ENCODE measurements at places on chromosomes 3 and 15.

DNA sequence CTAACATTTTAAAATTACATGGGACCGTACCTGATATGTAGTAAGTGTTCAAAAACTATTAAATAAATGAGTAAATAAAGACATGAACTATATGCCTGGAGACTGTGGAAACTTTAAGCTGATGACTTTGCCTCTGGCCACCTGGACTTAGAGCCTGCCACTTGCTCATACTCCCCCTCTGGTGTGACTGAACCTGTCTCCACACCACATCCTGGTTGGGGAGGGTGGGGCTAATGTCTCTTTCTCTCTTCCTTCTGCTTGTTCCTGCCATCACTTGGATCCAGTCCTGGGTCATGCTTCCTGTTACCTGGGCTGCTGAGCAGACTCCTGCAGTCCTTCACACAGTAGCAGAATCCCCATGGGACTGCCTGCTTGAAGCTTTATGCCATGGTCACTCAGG lies 8.2 kb upstream of the TMEM158 start:
- DNase-seq, result no peak

DNA sequence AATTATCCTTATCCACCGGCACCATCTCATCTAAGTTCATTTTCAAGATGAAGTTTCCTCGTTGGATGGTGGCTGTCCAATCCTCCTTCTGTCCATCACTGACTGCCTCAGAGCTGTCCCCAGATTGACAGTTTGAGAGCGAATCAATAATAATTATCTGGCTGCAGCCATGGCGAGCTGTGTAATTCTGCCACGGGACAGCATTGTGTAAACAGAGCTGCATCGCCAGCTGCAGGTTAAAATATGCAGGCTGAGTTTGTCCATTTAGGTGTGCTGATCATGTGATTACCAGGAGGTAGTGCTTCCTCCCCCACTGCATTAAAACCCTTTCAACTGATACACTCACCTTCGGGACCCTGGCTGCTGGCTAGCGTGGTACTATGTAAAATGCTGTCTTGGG lies 461.9 kb upstream of the ONECUT1 start:
- no peak for DNase-seq

DNA sequence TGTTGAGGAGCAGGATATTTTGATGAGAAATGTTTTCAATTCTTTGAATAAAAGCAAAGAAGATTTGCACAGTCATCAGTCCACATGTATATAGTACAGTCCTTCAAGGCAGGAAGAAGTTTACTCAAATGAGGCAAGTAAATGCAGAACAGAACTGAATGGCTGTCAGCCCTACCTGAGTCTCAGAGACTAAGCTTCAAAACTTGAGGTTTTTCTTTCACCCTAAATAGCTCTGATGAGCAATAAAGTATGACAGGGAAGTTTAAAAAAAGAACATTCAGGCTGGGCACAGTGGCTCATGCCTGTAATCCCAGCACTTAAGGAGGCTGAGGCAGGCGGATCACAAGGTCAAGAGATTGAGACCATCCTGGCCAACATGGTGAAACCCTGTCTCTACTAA lies 232.5 kb downstream of the SUCLG2 start:
- no peak for DNase-seq

DNA sequence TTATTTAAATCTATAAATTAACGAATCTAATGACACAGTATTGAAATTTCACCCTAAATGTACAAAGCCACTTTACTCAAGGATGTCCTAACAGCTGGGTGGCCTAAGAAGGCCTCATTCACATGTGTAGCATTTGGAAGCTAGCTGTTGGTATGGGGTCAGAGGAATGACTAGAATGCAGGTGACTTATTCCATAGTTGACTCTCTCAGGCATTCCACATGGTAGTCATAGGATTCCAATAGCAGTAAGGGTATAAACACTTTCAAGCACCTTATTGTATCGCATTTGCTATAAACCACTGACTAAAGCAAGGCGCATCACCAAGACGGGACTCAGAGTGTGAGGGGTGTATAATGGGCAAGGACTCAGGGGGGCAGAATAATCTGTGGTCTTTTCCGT lies 294.8 kb upstream of the EPHA3 start:
- DNase-seq, result no peak

DNA sequence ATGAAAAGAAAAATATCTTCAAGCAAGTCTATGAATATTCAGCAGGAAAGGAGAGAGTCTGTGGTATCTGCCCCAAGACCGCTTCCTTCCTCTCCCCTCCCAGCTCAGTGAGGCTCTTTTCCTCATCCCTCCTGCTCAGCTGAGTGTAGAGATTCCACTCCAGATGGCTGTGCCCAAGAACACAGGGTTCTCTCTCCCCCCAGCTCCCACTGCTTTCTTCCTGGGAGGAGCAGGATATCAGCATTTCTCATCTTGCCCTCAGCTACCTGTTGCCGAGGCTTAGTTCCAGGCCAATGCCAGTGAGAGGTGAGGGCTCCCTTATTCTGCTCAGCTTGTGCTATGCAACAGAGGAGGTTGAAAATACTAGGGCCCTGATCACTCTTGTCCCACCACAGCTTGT lies 211.9 kb downstream of the SV2B start:
- no peak for DNase-seq

- DNase-seq, result no peak
These were observed 66.6 kb downstream of the SUCLG2 start for GRCh38 chr3:67587811-67588210.

- DNase-seq, result no peak
These were observed 217.7 kb downstream of the ATP8B4 start for GRCh38 chr15:49901321-49901720.

DNA sequence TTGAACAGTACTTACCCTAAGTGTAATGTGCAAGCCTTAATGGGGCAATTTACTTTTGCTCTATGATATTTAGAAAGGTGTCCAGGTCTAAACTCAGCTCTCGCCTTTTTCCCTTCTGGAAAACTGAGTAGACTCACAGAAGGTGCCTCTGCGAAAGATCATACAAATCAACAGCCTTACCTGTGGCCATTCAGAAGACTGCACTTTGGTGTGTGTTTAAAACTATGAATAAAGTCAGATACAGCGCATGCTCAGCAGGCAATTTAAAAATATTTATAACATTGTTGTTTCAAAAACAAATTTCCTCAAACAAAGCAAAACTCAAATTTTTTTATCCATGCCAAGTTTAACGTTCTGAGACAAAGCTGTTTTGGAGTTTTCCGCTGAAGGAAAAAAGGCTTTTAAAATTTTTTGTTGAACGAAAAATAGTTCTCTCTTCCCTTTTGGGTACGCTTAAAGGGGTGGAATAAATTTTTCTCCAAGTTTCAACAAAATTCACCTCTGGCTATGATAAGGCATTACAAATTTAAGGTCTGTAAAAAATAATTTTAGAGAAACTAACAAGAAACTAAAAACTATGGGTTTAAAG lies 156.3 kb downstream of the TIGIT start:
- DNase-seq, result no peak

- DNase-seq, result peak; percentile 99
These were observed 83.6 kb upstream of the XCR1 start for GRCh38 chr3:46110701-46111493.

- no peak for DNase-seq
These were observed 13.8 kb downstream of the TLE3 start for GRCh38 chr15:70083946-70084345.

DNA sequence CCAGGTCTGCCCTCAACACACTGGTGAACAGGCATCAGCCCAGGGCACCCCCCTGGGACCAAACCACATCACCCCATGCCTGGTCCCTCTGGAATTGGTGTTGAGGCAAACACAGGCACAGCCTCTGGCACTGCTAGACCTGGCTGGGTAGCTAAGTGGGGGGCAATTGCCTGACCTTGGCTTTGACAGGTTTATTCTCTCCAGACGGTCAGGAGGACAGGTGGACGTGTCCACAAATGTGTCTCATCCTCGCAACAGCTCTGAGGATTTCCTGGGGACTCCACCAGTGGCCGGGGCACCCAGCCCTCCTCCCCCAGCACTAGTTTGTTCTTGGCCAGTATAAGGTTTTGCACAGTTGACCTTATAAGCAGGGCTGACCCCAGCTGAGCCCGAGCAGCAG lies 31.3 kb downstream of the TKT start:
- no peak for DNase-seq

DNA sequence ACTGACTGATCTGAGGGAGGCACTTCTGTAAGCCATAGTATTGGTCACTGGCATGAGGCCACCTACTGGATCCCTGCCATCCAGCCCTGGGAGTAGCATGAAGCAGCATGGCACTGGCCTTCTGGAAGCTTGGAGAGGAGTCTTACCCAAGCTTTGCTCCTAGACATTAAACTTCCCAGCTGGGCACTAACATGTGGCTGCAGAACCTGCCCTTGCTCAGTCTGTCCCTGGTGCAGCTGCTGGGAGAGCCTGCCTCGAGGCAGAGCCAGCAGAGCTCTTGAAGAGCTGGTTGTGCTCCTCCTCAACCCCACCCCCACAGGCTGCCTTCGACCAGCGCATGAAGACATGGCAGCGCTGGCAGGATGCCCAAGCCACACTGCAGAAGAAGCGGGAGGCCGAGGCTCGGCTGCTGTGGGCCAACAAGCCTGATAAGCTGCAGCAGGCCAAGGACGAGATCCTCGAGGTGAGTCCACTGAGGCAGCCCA lies 17.1 kb upstream of the SNX22 start:
- DNase-seq, result no peak

DNA sequence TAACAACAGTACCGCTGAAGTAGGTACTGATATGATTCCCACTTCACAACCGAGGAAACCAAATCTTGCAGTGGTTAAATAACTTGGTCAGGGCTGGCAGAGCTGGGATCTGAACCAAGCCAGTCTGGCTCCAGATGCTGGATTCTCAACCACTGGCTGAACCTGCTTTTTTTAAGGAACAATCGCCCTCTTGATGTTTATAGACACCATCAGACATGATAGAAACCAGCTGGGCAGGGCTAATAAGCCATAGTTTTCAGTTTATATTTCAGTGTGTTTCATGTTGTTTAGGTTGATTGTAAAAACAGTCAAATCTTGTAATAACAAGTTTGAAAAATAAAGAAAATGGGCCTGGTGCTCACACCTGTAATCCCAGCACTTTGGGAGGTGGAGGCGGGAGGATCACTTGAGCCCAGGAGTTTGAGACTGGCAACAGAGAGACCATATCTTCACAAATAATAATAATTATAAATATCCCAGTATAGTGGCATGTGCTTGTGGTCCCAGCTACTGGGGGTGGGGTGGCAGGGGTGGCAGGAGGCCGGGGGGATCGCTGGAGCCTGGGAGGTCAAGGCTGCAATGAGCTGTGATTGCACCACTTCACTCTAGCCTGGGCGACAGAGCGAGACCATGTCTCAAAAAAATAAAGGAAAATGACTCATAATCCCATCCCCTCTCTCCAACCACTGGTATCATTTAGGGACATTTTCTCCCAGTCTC lies 36.7 kb downstream of the XYLB start:
- no peak for DNase-seq

DNA sequence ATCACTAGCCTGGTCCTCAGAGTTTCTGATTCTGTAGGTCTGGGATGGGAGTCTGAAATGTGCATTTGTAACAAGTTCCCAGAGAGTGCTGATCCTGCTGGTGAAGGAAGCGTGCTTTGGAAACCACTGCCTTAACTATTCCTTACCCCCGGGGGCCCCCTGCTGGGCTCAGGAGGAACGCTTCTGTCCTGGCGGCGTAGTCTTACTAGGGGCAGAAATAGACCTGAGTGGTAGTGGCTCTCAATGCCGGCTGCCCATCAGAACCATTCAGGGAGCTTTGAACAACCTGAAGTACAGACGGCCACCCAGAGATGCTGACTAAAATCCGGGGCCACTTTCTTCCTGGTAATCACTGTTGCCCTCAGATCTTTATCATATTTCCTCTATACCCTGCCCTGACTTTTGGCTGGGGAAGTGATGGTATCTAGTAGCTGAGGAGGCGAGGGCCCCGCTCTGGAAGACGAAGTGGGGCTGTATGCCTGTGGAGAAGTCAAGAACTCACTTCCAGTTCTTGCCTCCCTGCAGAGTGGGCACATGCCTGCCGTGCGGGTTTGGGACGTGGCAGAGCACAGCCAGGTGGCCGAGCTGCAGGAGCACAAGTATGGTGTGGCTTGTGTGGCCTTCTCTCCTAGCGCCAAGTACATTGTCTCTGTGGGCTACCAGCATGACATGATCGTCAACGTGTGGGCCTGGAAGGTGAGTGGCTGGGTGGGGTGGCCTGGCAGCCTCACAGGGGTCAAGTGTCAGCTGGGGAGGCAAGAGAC lies 16.3 kb upstream of the JMJD7 start:
- DNase-seq, result peak; percentile 76

DNA sequence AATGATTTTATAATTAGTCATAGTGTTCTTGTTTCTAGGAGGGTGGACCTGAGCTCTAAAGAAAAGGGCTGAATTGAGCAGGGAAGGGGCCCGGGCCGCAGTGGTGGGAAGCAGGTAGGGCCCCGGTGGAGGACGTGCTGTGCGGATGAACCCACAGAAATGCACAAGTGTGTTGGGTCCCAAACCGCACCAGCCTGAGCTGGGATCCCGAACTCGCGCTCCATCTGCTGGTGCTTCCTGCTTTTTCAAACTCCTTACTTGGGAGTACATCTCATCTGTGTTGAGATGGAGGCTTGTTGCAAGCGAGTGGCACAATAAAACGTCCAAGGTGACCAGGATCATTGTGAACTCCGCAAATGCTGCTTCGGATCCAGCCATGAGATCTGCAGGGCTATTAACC lies 244.8 kb upstream of the IGF1R start:
- no peak for DNase-seq

- DNase-seq, result no peak
These were observed 10.9 kb downstream of the PAQR9 start for GRCh38 chr3:142952272-142953193.

- no peak for DNase-seq
These were observed 40.7 kb upstream of the POMGNT2 start for GRCh38 chr3:43146599-43146998.

DNA sequence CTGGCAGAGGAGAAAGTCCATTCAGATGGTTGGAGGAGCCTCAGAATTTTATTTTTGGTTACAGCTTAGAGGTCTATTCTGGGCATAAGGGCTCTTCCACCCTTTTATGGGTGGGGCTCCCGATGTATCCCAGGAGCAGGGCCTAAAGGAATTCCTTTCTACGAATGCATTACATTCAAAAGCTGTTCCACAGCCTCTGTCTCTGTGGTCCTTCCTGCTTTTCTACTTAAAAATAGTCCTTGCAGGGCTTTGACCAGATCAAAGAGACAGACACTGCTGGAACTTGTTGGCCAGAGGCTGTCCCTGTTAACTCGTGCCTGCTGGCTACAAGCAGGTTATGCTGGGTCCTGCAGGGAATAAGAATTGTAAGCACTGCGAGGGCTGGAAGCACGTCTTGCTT lies 14.4 kb upstream of the NOX5 start:
- no peak for DNase-seq

DNA sequence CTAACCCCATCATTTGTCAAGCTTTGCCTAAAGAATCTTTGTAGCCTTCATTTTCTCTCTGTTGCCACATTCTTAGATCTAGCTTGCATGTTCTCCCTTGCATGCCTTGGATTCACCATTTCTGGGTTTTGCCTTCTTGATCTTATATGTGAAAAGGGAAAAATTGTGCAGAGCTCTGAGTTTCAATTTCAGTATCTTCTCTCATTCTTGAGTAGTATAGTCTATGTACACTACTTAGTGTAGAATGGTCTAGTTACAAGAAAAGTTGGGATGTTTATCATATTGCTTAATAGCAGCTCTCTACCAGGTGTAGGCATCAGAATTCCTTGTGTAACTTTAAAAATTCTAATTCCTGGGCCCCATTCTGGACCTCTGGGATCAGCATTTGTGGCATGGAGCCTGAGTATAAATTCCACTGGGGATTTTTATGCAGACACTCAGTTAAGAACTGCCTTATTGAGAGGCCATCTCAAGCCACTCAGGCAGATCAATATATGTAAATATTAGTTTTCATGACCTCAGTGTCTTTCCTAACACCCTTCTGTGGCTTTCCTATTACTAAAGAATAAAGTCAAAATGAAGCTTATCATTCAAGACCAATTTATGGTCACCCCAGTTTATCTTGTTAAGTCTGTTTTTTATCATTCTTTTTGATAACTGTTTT lies 23.4 kb downstream of the GTF2E1 start:
- DNase-seq, result no peak
